Panc1 (cell line): ENCODE measurements at places on chromosomes 2 and 18. TPM values are rescaled to one million over a fixed set of nuclear protein-coding genes. Genes with fewer than 3 reads are reported as not detected.

- DNase-seq = no peak
Measured at GRCh38 chr2:155692106-155692505, 640.4 kb downstream of the NR4A2 start.

DNA sequence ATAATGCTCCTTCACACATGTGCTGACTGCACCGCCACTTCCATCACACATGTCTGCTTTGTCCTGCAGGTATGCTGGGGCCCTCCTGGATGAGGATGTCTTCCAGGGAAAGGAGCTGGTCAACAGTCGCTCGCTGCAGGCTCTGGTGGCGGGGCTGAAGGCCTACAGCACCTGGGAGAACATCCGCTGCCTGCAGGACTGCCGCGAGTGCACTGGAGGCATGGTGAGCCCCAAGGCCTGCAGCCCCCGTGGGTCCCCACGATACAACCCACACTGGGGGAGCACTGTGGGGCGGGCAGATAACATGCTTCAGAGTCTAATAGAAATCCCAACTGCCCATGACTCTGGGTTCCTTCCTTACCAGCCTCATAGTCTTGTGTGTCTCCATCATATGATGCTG, 187.3 kb upstream of the BCL2L11 start:
- DNase-seq = no peak

DNA sequence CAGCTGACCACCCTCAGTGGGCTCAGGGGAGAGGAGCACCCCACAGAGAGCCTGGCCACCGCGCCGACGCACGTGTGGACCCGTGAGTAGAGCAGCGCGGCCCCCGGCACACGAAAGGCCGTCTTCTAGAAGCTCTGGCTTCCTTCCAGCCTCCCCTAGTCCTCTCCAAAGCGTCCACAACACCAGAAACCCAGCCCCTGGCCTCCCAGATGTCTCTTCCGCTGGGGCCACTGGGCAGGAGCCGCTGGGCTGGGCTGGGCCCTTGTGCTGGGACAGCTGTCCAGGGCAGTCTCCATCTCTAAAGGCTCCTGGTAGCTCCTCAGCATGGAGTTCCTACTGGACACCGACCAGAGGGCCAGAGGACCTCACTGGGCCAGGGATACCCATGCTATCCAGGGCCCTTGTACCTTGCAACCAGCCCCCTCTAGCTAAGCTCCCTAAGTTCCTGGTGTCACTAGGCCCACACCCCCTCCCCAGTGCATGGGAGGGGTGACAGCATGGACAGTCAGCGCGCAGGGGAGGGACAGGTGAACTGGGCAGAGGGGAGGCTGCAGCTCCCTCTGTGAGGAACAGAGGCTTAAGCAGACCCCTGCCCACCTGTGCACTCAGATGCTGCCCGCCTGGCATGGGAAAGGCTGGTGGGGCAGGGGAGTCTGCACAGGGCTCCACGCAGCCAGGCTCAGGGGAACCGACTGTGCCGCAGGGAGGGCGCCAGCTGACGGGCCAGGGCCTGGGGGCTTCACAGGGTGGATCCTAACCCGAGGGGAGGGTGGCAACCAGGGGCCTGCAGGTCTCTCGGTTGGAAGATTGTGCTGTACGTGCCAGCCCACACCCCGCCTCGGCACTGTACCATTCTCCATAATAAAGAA, 32.9 kb downstream of the MTERF4 start:
- DNase-seq = no peak

KATNAL2 gene
- total RNA-seq = 2.6 TPM

DNA sequence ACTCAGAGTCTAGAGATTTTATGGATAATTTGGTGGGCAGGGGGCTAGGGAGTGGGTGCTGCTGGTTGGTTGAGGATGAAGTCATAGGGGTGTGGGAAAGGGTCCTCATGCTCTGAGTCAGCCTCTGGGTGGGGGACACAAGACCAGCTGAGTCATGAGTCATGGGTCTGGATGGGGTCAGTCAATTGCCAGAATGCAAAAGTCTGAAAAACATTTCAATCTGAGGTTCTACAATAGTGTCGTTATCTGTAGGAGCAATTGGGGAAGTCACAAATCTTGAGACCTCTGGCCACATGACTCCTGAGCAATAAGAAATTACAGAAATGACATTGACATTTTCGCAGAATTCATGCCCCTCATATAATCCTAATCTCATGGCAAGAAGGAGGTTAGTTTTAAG, 15.1 kb downstream of the NMS start:
- DNase-seq = no peak

GRCh38 chr18:72878143-72878542, 10.4 kb upstream of the NETO1 start:
- no peak for DNase-seq

DNA sequence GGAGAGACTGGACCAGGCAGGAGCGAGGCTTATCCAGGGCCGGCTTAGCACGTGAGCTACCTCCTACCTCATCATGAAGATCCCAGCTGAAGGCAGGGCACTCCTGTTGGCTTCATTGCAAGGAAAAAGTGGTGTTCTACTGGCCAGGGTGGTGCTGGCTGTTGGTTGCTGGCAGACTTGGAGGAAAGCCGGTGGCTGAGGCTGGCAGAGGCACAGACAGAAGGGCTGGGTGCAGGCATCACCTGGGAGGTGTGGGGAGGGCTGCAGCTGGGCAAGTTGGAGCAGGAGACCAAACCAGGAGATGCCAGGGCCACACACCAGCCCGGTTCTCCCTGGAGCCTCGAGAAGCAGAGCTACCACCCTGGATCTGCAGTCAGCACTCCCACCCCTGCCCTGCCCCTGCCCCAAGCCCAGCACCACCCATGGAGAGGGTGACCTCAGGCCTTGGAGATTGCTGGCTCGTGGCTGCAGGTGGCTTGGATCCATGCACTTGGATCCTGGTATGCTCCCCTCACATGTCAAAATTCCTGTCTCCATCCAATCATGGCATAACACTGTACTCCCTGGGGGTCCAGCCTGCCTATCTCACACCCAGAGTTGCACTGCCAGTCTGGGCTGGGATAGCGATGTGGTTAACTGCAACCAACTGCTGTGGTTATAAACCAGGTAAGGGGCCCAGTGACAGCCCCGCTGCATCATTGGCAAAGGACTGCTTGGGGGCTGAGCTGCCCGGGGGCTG, 49.7 kb downstream of the GLI2 start:
- DNase-seq = no peak

RFTN2 gene
- total RNA-seq = not detected

WDR12 gene
- 100 TPM for total RNA-seq

- DNase-seq = no peak
Measured at GRCh38 chr2:696463-696862, 19.3 kb upstream of the TMEM18 start.
